Activated effector memory CD4-positive, alpha-beta T cell treated with Interleukin-2 at 50 U/mL for 16 hours (primary cell): ENCODE measurements at places on chromosomes 11 and 22.

DNA sequence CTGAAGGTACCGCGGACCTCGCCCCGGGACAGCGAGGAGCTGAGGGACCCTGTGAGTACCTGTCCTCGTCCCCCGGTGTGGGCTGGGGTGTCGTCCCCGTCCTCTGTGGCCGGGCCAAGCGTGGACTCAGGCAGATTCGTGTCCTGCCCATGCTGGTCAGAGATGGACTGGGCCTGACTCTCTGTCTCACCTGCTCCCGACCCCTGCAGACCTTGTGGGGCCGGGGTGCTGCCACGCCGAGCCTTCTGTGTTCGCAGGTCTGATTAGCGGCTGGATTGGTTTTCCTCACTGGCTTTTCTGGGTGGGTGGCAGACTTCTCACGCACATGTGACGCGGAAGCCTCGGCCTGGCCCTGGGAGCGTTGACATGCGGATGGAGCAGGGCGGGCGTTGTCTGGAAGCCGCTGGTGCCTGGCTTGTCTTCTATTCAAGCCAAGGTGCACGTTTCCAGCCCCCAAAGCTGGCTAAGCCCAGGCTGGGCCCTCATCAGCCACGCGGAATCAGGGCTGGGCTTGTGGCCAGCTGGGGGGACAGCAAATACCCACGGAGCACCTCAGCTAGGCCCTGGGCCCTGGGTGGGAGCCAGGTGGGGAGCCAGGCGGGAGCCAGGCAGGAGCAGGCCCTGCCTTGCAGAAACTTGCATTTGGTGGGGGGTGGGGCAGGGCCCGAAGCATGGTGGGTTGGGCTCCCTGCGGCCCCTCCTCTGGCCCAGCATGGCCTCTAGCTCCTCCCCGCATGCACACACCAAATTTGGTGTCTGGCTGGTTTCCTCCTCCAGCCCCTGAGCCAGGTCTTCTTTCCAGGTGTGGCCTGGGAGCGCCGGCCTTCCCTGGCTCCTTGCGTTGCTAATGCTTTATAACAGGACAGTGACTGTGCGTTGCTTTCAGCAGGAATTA lies 7.0 kb downstream of the GRAMD4 start:
- DNase-seq = no peak

- DNase-seq = no peak
Measured at GRCh38 chr11:118565051-118565450, 680 bp downstream of the IFT46 start.

DNA sequence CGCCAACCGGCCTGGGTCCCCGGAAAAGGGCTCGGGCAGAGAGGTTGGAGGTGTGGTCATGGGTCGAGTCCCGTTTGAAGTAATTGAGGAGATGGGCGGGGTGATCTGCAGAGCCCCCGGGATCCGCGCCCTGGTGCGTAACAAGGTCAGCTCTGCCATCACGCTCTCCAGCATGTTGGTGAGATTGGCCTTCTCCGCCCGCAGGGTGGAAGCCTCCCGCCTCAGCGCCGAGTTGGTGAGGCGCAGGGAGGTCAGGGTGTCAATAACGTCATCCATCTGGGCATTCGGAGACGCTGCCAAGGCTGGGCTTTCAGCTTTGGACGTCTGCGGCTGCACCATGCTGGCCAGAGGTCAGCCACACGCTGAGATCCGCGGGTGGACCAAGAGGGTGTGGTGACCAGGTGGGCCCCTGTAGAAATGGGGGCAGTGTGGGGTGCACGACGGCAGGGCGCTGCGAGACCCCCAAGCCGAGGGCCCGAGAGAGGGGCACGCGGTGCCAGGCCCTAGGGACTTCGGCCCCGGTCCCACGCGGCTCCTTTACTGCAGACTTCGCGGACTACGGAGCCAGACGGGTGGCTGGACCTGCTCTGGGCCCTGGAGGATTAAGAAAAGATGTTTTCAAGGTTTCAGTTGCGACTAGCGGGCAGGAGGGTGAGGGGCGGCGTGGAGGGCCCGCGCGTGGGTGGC lies 672 bp downstream of the RTL6 start:
- no peak for DNase-seq

DNA sequence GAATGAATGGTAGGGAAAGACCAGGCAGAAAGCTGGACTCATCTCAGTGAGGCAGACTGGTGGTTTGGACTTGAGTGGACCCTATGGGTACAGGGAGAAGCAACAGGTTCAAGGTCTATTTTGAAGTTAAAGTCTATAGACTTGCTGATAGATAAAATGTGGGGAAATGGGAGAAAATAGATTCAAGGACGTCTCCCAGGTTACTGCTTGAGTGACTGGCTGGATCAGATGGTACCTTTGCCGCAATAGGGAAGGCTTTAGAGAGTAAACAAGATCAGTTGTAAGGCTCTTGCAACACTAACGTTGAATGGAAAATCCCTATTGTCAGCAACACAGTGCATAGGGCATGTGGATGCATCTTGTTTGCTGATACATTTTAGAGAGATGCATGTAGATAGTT lies 27.4 kb downstream of the SEZ6L start:
- DNase-seq = no peak

GRCh38 chr11:128519338-128519737 lies 68.0 kb downstream of the ETS1 start:
- no peak for DNase-seq

DNA sequence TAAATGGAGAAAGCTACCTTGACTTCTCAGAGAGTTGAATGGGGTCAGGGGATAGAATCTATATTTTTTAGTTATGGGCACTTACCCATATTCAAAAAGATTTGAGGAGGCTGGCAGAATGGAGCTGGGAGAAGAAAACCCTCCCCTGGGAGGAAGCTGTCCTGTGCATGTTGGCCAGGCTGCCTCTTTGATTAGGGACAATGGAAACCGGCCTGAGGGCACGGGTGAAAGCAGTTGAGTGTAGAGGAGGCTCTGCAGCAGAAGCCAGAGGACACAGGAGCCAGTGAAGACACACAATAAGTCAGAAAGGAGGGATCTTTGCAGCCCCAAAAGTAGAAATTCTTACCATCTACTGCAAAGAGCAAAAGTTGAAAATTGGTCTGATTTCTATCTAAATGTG lies 66.6 kb upstream of the B3GAT1 start:
- DNase-seq = no peak

DNA sequence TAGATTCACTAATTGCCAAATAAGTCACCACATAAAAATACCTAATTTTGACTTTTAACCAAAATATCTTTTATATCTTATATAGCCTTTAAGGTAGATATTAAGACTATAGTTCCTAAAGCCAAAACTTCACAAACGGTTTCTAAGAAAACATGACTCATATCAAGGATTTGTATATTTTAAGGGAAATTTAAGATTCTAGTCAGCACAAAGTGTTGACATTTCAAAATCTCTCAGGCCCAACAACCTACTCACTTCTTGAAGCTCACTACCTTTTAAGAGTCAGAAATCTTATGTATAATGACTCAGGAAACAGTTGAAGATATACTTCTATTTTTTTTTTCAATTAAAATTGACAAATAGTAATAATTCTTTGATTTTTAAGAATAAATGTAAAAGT lies 221.9 kb downstream of the SBF2 start:
- DNase-seq = no peak

DNA sequence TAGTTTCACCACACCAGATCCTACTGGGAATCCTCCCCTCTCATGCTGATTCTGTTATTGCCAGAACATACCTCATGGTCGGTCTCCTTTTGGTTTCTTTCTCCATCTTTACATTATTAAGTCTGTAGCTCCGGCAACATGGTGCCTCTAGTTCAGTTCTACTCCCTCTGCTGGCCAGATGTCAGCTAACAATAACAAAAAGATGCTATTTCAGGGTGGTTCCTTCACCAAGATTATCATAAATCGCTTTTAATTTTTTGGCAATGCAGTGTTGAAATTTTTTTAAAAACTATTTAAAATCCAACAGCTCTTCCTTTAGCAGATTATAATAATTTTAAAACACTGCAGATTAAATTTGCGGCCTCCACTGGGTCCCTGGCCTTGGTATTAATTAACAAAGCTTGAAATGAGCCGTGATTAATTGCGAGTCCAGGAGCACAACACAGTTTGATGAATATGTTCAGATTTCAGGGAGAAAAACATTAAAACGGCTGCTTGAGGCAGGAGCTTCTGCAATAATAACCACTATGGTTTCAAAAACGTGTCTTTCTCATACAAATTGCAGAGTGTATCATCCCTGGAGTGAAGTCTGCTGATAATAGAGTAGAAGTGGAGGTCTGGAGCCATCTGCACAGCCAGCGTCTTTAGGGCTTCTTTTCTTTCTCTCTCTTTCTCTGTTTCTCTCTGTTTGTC lies 492.9 kb upstream of the KIRREL3 start:
- DNase-seq = no peak

DNA sequence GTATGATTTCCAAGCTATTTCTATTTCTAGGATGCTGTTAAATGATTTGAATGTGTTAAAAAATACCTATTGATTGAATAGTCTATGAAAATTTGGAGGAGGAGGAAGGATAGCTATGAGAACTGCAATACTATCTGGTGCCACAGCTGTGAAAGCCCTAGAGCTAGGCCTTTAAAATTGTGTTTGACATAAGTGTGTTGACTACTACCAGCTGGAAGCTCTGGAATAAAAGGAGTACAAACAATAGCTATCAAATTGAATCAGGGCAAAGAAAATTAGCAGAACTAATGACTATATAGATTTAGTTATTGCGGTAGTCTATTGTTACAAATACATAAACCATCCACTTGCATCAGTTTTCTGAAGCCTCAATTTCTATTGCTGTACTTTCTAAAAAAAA lies 124.8 kb upstream of the CNTN5 start:
- no peak for DNase-seq

DNA sequence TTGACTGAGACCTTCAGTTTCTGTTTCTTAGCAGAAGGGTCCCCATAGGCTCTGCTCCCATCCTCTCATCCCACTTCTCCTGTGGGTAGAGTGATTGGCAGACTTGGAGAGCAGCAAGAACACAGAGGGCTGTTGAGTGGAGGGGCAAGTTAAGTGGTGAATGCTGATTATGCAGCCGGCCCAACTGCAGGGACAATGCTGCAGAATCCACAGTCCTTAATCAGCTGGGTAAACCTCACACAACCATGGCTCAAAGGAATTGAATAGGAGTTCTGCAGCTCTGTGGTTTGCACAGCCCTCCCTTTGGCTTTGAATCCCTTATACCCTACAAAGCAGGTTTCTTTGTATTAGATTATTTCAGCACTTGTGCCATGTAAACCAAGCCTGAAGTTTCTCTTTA lies 161.1 kb downstream of the NAV2 start:
- no peak for DNase-seq

GRCh38 chr11:125372088-125372487 lies 124.0 kb downstream of the FEZ1 start:
- no peak for DNase-seq

GRCh38 chr22:43446916-43447315 lies 35.1 kb downstream of the MPPED1 start:
- no peak for DNase-seq

DNA sequence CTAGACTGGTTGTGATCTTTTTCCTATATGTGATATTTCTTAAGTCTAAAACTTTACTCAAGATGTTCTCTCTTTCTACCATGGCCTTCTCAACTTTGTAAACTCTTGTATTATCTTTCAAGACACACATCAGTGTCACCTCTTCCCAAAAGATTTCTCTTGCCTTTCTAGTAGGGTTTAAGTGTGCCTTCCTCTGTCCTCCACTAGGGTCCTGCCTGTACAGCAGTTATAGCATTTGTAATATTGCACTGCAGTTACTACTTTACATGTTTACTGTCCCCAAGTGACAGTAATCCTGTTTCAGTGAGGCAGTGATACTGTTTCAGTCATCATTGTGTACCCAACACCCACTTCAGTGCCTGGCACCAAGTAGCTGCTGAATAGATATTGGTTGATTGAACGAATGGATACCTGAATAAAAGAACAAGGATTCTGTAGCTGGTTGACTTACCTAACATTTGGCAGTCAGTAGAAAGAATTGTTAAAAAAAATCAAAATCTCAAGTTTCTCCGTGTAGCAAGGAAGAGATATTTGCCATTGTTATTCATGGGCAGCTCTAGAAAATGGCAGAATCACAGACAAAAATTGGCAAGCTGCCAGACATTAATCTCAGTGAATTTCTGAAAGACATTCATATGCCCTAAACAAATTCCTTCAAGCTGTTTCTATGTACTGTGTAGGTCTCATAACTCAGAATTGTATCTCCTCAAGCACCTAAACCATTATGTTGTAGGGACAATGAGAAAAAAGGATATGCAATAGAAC lies 79.4 kb downstream of the RBMXL2 start:
- DNase-seq = no peak

- DNase-seq = peak; percentile 45
Measured at GRCh38 chr22:45863981-45864751, 112.8 kb downstream of the WNT7B start.

- no peak for DNase-seq
Measured at GRCh38 chr22:47586946-47587345, 824.5 kb downstream of the TBC1D22A start.

DNA sequence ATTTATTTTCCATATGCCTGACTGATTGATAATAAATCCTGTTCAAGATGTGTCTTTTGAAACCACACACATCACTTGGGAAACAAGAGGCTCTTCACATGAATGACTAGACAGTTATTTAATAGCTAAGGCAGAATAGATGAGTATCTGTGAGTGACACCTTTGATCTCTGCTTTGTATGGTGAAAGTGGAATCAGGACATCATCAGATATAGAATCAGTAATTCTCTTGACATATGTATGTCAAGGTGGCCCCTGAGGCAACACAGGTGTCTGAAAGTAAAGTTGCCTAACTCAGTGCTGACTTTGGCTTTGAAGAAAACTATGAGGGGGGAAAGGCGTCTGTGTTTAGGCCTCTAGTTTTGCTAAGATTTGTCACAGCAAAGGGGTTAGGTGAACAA lies 11.5 kb upstream of the CASP4 start:
- DNase-seq = no peak

DNA sequence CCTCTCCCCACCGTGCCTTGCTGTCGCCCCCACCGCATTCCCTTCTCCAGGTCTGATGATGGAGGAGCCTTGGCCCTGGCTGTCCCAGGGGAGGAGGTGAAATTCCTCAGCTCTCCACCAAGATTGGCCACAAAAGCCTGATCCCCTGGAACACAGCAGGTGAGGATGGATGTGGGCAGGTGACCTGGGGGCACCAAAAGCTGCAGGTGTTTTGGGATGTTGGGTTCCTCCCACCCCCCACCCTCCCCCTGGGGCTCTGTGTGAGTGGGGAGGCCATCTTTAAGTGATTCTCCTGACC lies 639 bp downstream of the TRIOBP start:
- no peak for DNase-seq

GRCh38 chr11:116793772-116794097 lies 2.1 kb upstream of the APOA5 start:
- DNase-seq = no peak

- DNase-seq = no peak
Measured at GRCh38 chr11:105589346-105589745, 20.5 kb upstream of the GRIA4 start.

GRCh38 chr11:35651263-35651662 lies 11.3 kb upstream of the TRIM44 start:
- DNase-seq = no peak

GRCh38 chr11:76626921-76627401 lies 43.6 kb downstream of the LRRC32 start:
- no peak for DNase-seq

GRCh38 chr11:35223371-35223796 lies 84.4 kb downstream of the CD44 start:
- DNase-seq = no peak

GRCh38 chr11:12449961-12450715 lies 72.8 kb downstream of the PARVA start:
- no peak for DNase-seq

- DNase-seq = no peak
Measured at GRCh38 chr22:27494785-27495184, 306.8 kb downstream of the MN1 start.

GRCh38 chr11:130608287-130608686 lies 159.8 kb downstream of the ADAMTS15 start:
- no peak for DNase-seq

GRCh38 chr11:36711104-36711825 lies 113.2 kb upstream of the RAG2 start:
- no peak for DNase-seq
